A549 treated with ZK216348 at 1 μM for 4 hours (cell line): ENCODE measurements at places on chromosomes 1 and 21. TPM values are rescaled to one million over a fixed set of nuclear protein-coding genes. Genes with fewer than 3 reads are reported as not detected.

The GSTM2 gene
- 3.5 to 4.6 TPM (median 4.0 TPM) in 5 replicates for total RNA-seq

The TTC24 gene
- not detected in 5 replicates for total RNA-seq

The SLC9C2 gene
- not detected in 5 replicates for total RNA-seq

The VHLL gene
- not detected in 5 replicates for total RNA-seq
